ENCODE measurements at places on chromosomes 2 and 18. TPM values are rescaled to one million over a fixed set of nuclear protein-coding genes. Genes with fewer than 3 reads are reported as not detected.

DNA sequence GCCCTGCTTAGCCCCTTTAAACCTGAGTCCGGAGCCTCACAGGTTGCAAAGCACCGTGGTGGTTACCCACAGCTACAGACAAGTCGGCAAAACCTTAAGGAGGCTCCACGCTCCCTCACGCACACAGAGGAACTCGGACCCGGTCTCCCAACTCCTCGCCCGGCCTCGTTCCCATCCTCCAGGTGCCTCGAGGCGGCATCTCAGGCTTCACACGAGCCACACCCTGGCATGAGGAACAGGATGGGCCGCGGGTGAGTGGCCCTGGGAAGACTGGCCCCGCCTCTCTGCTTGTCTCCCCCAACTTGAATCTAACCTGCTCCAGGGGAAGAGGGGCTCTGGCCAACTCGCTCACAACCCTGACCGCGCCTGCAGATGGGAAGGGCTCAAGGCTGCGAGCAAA, 97.4 kb downstream of the EIPR1 start:
- DNase-seq: peak; percentile 52
- no peaks in the 10 kb centered on the region for H3K4me1 ChIP-seq
- no peaks in the 10 kb centered on the region for H3K36me3 ChIP-seq
- H3K27ac ChIP-seq: no peak overlapping the region
- H3K27me3 ChIP-seq: no peaks in the 10 kb centered on the region

GRCh38 chr18:36211612-36212065, 24.3 kb downstream of the MOCOS start:
- peaks cover under 1% of the 10 kb centered on the region for H3K36me3 ChIP-seq
- DNase-seq: no peak
- no peak overlapping the region for H3K4me3 ChIP-seq
- no peaks in the 10 kb centered on the region for H3K27me3 ChIP-seq
- no peaks in the 10 kb centered on the region for H3K4me1 ChIP-seq
- no peak overlapping the region for H3K27ac ChIP-seq

GRCh38 chr2:8551622-8552074, 130.2 kb upstream of the ID2 start:
- no peaks in the 10 kb centered on the region for H3K4me1 ChIP-seq
- no peaks in the 10 kb centered on the region for H3K36me3 ChIP-seq
- H3K27me3 ChIP-seq: no peaks in the 10 kb centered on the region
- DNase-seq: peak; percentile 8

GRCh38 chr18:56235481-56236013, 402.8 kb downstream of the TXNL1 start:
- no peak overlapping the region for H3K27ac ChIP-seq
- H3K4me3 ChIP-seq: no peak overlapping the region
- no peaks in the 10 kb centered on the region for H3K27me3 ChIP-seq
- H3K4me1 ChIP-seq: no peaks in the 10 kb centered on the region

- no peak overlapping the region for H3K27ac ChIP-seq
- no peak overlapping the region for H3K4me3 ChIP-seq
- no peaks in the 10 kb centered on the region for H3K36me3 ChIP-seq
- no peaks in the 10 kb centered on the region for H3K4me1 ChIP-seq
Measured at GRCh38 chr18:79547413-79548076, 132.1 kb upstream of the CTDP1 start.

- H3K36me3 ChIP-seq: no peaks in the 10 kb centered on the region
- DNase-seq: no peak
- no peak overlapping the region for H3K27ac ChIP-seq
- no peaks in the 10 kb centered on the region for H3K4me1 ChIP-seq
- no peaks in the 10 kb centered on the region for H3K27me3 ChIP-seq
- H3K4me3 ChIP-seq: no peak overlapping the region
Measured at GRCh38 chr18:76538846-76539245, 43.8 kb upstream of the ZNF516 start.

Gene CAPN14
- 0.21 TPM for total RNA-seq

DNA sequence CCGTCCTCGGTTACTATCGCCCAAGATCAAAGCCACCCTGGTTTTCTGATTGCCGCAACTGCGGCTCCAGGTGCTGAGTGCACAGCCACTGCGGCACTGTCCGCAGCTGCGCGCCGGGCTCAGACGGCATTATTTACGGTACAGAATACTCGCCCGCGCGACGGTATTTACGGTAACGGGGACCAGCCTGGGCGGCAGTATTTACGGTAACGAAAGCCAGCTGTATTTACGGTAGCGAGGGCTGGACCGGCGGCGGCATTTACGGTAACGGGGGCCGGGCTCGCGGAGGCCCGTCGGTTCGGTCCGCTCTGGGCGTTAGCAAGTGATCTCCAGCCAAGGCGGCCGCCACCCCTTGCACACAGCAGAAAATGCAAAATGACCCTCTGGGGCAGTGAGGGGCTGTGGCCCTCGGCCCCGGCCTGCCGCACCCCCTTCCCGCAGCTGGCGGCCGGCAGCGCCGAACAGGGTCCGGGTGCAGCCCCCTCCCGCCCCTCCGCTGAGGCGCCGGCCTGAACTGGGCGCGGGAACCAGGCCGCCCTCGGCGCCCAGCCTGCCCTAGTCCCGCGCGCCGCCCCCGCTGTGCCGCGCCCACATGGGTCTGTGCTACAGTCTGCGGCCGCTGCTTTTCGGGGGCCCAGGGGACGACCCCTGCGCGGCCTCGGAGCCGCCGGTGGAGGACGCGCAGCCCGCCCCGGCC, at the start of gene GNAL:
GNAL (plus strand) TSS at position 293 of the 697 bp plus-strand sequence; CDS start at position 593, 300 bp downstream.
- peak; percentile 92 for DNase-seq
- H3K4me3 ChIP-seq: peak within 1 kb of the TSS; percentile 76
- no peaks in the 10 kb centered on the region for H3K27me3 ChIP-seq
- no peaks in the 10 kb centered on the region for H3K4me1 ChIP-seq
- H3K36me3 ChIP-seq: no peaks in the 10 kb centered on the region
- H3K27ac ChIP-seq: peak within 1 kb of the TSS; percentile 20

DNA sequence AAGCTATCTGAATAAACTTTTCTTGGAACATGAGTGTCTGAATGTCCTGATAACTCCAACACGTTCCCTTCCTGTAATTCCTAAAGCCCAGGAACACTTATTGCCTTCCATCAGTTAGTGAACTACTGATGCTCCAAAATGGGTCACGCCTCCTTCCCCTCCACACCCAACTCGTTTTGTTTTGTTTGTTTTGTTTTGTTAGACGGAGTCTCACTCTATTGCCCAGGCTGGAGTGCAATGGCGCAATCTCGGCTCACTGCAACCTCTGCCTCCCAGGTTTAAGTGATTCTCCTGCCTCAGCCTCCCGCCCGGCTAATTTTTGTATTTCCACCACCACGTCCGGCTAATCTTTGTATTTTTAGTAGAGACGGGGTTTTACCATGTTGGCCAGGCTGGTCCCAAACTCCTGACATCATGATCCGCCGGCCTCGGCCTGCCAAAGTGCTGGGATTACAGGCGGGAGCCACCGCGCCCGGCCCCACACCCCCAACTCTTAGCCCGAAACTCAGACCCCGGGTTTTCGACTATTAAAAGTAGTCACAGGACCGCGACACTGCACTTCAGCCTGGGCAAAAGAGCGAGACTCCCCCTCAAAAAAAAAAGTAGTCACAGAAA, 774 bp downstream of the IER3IP1 start:
- no peaks in the 10 kb centered on the region for H3K4me1 ChIP-seq
- H3K27me3 ChIP-seq: no peaks in the 10 kb centered on the region
- no peak overlapping the region for H3K27ac ChIP-seq
- H3K4me3 ChIP-seq: peak overlapping the region; percentile 95
- DNase-seq: no peak

Gene CDKL4
- 1.3 TPM for total RNA-seq

DNA sequence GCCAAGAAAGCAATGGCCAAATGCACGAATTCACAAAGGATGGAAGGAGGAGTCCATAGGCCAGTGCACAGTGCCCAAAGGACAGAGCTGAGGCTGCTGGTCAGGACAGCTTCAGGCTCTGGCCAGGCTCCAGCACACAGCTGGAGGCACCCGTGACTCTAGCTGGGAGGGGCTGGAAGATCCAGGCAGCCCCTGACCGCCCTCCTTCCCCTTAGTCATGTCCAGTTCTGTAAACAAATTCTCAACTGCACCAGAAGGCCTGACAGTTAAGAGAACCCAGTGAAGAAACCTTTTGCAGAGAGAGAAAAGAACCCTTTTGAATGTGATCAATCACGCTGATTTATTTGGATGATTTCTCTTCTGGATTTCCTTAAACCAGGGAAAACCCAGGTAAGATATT, 7.7 kb upstream of the YWHAQ start:
- H3K36me3 ChIP-seq: no peaks in the 10 kb centered on the region
- H3K27me3 ChIP-seq: no peaks in the 10 kb centered on the region
- H3K4me3 ChIP-seq: no peak overlapping the region
- peak; percentile 84 for DNase-seq

All from aorta (tissue), 5 donors.